Renal cortical epithelial cell (primary cell): ENCODE measurements at places on chromosomes 3 and 15.

DNA sequence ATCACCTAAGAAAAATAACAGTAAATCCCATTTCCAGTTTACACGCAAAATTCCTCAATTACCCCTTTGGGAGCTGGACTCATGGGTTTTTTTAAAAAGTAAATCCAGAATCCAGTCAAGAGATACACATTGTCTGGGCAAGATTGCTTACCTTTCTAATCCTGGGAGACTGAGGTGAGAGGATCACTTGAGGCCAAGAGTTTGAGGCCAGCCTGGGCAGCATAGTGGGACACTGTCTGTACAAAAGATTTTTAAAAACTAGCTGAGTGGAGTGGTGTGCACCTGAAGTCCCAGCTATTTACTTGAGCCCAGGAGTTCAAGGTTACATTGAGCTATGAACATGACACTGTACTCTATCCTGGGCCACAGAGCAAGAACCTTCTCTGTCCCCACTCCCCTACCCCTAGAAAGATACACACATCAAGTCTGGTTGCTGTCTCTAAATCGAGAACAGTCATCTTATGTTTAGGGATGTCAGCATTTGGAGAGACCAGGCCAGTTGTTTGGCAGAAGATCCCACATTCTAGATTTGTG, 39.0 kb downstream of the DAG1 start:
- no peak for DNase-seq

GRCh38 chr3:103554451-103554850, 1119.6 kb downstream of the ZPLD1 start:
- peak; percentile 29 for DNase-seq

GRCh38 chr15:31362886-31363285, 36.3 kb downstream of the KLF13 start:
- DNase-seq, result no peak

DNA sequence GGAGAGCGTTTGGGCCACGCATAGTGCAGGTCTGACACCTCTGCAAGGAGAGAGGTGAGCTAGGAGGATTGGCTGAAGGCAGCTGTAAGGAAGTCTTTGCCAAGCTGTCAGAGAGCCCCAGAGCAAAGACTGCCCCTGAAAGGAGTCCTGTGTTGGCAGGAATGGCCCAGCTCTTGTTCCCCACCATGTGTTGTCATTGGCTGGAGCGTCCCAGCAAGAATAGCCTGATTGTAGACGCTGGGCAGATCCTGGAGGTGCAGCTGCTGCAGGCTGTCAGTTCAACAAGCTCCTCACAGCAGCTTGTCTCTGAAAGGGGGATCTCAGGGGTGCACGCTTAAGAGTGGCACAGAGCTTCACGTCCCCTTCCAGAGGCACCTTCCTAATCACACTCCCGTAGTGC, 237.6 kb downstream of the FEZF2 start:
- no peak for DNase-seq

- DNase-seq, result no peak
Measured at GRCh38 chr3:64488939-64489338, 198.9 kb downstream of the ADAMTS9 start.

- no peak for DNase-seq
Measured at GRCh38 chr3:120449701-120450599, 842 bp downstream of the FSTL1 start.

GRCh38 chr3:103126115-103126514, 691.3 kb downstream of the ZPLD1 start:
- DNase-seq, result peak; percentile 79

DNA sequence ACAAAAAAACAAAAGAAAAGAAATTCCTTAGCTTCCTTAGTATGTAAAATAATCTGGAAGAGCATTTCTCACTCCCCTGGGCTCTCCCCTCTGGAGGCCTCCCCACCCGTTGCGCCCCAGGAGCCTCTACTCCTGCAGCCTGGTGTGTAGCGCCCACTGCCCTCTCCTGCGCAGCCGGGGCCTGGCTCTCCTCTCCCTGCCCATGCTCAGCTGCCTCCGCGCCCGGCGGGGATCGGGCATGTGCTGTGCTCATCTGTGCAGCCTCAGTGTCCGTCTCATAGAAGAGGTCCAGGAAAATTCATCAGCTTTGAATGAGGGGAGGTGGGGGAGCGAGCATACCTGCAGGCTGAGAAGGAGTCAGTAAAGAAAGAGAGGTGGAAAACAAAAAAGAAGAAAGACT, 203.9 kb downstream of the ATP10A start:
- no peak for DNase-seq

DNA sequence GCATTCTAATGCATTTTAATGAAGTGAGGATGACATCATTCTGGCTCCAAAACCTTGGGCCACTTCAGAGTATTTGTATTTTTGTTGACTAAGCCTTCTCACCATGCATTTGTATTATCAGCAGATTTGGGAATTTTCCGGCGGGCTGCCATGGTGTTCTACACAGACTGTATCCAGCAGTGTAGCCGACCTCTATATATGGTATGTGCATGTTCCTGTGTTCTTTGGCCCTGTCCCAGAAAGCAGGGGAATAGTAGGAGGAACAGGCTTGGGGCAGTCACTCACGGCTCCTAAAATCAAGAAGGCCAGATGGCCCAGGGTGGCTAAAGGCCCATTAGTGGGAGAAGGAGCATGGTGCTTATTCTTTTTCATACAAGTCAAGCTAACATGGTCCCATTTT, 80.5 kb downstream of the USF3 start:
- no peak for DNase-seq

GRCh38 chr15:100999369-100999768, 80.2 kb downstream of the LRRK1 start:
- peak; percentile 11 for DNase-seq

GRCh38 chr15:65327651-65328393, 23.3 kb downstream of the RNU5B-1 start:
- no peak for DNase-seq

GRCh38 chr3:135706758-135707375, 258.7 kb upstream of the PPP2R3A start:
- DNase-seq, result no peak

DNA sequence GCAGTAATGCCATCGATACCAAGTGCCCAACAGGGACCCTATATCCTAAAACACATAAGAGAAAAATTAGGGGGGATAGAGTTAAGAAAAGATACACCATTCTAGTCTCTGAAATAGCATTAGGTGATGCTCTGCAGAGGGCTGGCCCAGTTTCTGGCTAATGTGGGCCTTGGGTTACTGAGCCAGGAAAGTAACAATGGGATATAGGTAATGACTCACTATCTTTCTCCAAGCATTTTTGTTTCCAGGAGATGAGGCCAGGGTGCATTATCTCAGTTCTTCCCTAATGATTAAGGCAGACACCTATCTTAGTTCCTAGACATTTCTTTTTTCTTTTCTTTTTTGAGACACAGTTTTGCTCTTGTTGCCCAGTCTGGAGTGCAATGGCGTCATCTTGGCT, 50.0 kb downstream of the PRKAR2A start:
- DNase-seq, result peak; percentile 32

GRCh38 chr3:136105044-136105443, 91.1 kb downstream of the MSL2 start:
- no peak for DNase-seq
